PC-9 (cell line): ENCODE measurements at places on chromosomes 11 and 22. TPM values are rescaled to one million over a fixed set of nuclear protein-coding genes. Genes with fewer than 3 reads are reported as not detected.

Gene OVOL1
- total RNA-seq: 10.2 and 10.5 TPM in 2 replicates

Gene FGF4
- not detected in 2 replicates for total RNA-seq

Gene AIFM3
- total RNA-seq: 6.9 and 7.4 TPM in 2 replicates

Gene OR6A2
- 0.48 TPM in 1 of 2 replicates, not detected in the other for total RNA-seq

Gene PNPLA5
- total RNA-seq: not detected in 2 replicates

Gene OR8G1
- not detected in 2 replicates for total RNA-seq

DNA sequence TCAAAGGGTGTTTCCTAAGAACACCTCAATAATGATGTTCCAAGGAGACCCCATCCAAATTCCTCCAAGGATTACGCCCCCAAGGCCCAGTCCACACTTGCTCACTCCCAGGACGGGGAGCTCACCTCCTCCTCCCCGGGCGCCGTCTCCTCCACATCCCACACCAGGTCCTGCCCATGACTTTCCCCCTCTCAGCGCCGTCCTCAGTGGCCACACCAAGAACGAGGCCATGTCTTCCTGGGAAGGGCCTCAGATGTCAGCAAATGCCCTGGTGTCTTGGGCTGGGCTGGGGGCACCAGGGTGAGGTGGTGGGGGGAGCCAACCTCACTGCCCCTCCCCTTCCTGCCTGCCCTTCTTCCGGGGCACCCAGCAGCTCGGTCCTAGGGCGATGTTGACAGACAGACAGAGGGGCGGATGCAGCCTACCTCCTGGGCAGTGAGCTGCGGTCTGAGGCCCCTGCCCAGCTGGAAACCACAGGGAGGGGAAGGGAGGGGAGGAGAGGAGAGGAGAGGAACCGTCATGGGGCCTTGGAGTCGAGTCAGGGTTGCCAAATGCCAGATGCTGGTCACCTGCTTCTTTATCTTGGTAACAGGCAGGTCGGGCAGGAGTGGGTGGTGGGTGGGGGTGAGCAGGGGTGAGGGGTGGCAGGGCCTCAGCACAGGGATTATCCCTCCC, at the start of the genes C11orf21 and TSPAN32:
TSS of gene C11orf21 (minus strand) at position 288 of the 675 bp plus-strand sequence. CDS start at position 178, 110 bp downstream.
TSS of gene TSPAN32 (plus strand) at position 383 of the 675 bp plus-strand sequence. CDS start at position 520, 137 bp downstream.
- no peak for DNase-seq

GRCh38 chr11:6022956-6023355, 7.6 kb downstream of the OR56A1 start:
- DNase-seq: no peak

DNA sequence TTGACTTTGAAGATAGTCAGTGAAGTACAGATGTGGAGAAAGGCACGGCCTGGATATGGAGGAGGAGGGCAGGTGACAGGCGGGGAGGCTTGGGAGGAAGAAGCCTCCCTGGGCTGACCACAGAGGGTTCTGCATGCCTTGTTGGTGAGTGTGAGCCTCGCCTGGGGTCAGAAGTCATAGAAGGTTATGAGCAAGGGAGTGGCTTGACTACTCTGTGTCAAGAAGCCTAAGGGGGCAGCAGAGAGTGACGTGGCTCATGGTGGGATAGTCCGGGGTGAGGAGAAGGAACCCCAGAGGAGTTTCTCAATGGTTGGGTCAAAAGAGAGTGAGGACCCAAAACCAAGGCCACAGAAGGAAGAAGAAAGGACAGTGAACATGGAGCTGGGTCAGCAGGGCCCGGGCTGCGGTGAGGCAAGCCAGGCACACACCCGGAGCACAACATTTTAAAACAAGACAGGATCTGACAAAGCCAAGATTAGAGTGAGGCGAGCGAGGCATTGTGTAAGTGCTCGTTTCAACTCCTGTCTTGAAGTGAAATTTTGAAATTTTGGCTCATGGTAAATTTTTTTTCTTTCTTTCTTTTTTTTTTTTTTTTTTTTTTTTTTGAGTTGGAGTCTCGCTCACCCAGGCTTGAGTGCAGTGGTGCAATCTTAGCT, 31.9 kb downstream of the PDGFB start:
- DNase-seq: peak; percentile 93

- no peak for DNase-seq
Observed at GRCh38 chr11:9784602-9785315, 120.9 kb downstream of the SWAP70 start.

GRCh38 chr11:78074756-78075155, 4.9 kb downstream of the NDUFC2 start:
- DNase-seq: no peak

DNA sequence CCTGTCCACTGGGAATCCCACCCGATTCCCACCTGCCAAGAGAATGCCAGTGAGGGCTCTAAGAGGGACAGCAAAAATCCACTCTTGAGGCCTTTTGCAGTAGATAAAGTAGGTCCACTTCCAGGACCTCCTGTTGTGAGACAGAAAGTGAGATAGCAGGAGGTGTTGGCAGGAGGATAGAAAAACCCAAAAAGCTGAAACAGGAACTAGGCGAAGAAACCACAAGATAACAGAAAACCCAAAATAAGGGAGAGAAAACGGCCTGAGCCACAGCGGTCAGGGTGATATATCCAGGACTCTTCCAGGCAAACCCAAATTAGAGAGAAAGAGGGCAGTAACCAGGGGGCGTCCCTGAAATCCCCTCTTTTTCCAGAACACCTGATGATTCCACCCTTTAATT, 79.7 kb upstream of the LINC01488 start:
- DNase-seq: no peak

DNA sequence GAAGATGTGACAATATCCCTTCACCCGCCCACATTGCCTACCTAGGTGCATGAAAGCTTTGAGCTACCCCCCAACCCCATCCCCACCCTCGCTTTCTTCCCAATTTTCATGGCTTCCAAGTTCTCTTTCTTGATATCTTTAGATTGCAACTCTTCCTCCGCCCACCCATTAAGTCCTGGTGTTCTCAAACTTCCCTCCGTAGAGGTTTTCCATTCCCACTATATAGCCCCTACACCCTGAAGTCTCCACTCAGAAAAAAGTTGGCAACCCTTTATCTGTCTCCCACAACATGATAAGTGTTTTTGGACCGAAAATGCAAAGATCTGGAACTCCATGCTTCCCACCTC, 572 bp downstream of the ZNF70 start:
- no peak for DNase-seq

- no peak for DNase-seq
Observed at GRCh38 chr11:115409691-115410220, 94.5 kb downstream of the CADM1 start.
